ENCODE measurements at places on chromosomes 6 and 20.
A peak's percentile ranks its signal among the peaks of the same experiment; 100 is the strongest.

GRCh38 chr6:35510916-35511561, 1.7 kb downstream of the TULP1 start:
- DNase-seq, result no peak

DNA sequence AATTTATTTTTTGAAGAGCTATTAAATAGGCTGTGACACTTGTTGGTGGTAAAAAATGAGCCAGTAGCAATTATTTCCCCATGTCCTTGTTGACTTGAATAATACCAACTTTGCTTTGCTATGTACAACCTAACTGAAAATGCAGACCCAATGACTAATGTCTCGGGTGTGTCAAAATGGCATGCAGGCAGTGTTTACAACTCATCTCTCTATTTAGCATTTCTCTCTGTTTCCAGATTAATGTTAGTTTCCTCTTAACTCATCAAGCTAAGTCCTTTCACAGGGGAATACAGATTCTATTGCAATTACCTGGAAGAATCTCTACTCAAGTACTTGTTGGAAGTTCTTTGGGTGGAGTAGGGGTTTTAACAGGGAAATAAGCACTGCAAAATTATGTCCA, 504.4 kb downstream of the BCKDHB start:
- no peak for DNase-seq

GRCh38 chr20:34426026-34426425, 63.0 kb downstream of the ITCH start:
- no peak for DNase-seq

DNA sequence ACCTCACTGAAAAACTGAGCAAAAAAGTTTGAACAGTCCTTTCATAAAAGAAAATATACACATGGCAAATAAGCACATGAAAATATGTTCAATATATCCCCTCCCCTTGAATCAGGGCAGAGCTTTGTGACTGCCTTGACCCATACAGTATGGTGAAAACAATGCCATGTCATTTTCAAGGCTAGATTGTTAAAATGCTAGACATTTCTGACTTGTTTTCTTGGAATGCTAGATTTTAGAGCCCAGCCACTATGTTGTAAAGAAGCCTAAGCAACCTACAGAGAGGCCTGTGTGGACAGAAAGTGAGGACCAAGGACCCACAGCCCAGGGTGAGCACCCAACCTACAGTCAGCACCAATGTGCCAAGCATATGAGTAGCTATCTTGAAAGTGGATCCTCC, 17.1 kb upstream of the ASF1A start:
- DNase-seq, result no peak

DNA sequence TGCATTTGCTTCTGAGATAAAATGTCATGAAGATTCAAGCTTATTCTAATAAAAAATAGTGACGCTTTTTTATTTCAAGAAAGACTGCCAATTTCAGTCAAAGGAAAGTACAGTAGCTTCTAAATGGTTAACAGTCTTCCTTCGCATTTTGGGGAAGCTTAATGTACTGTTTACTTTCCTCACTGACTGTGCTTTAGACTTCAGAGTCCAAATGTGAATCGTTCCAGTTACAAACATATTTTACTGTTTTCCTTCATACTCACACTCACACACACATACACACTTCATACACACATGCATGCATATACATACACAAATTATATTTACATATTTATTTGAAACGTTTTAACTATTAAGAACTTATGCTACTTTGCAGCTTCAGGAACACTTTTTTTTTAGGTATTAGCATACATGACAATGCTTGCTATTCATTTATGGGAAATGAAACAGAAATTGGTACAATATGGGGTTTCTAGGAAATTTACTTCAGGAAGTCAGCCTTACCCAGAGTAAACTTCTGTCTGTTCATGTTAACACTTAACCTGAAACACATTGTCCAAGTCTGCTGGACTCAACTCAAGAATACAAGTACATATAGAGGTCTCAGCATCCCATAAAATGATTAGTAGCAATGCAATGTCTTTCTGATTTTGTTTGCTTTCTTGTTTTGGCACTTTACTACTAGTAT, 145.4 kb downstream of the RPS12 start:
- DNase-seq, result no peak

GRCh38 chr6:150662814-150663213, 63.1 kb downstream of the PLEKHG1 start:
- DNase-seq, result no peak

- DNase-seq, result no peak
Measured at GRCh38 chr6:149102324-149102723, 215.2 kb upstream of the TAB2 start.

- DNase-seq, result peak; percentile 44
Measured at GRCh38 chr6:105322499-105323225, 80.2 kb downstream of the PREP start.

DNA sequence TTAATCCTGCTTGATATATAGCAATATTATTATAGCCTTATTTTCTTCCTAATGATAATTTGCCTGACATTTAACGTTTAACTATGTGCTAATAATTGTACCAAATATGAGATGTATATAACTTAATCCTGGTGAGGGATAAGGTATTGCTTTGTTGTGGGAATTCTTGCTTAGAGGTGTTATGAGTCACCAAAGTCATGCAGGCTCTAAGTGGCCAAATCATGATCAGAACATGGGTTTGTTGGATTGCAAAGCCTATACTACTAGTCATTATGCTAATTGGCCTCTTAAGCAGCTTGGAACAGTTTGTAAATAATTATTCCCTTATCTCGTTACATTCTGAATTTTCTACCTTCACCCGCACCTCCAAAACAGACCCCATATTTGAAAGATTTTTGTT, 21.9 kb upstream of the C6orf141 start:
- DNase-seq, result no peak

DNA sequence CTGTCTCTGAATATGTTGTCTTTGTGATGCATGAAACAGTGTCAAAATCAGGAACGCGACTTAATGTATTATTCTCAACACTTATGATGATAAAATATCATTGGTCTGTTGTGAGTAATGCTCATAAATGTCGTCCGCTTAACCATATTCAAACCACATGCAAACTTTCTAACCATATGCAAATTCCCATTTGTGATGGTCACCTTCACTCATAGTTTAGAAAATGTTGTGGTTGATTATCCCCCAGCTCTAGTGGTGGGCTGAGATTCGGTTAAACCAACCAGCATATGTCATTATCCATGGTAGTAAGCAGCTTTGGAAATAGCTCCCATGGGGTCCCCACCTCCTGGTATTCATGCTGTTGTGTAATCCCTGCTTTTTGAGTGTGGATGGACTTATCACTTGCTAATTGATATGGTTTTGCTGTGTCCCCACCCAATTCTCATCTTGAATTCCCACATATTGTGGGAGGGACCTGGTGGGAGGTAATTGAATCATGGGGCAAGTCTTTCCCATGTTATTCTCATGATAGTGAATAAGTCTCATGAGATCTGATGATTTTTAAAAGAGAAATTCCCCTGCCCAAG, 360.0 kb upstream of the TSHZ2 start:
- DNase-seq, result no peak

DNA sequence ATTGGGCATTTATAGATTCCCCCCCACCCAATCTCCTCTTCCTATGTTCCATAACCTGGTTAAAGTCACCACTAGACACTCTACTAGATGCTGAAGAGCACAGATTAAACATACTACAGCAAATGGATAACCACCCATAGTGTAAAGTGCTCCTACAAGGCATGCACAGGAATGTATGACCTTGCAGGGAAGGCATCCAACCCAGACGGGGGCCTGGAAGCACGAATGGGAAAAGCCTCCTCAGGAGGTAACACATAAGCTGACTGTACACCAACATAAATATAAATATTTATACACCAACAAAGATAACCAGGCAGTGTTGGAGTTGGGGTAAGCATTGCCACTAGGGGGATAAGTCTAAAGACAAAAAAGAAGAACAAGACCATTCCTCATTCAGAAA, 691.7 kb downstream of the GRIK2 start:
- no peak for DNase-seq

DNA sequence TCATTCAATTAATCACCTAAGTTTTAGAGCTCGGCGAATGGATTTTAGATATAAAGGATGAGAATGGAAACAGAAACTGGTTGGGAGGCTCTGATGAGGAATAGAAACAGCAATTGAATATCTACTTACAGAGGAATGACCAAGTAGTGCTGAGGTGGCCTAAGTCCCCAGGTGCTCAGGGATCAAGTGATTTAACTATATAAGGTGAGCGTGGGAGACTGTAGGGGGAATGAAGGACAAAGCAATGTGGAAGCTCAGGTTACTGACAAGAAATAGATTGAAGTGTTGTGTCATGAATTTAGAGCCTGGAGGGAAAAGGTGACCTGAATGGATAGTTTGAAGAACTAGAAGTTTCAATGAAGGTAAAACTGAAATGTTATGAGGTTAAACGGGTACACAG, 495.4 kb upstream of the SOX4 start:
- no peak for DNase-seq

- no peak for DNase-seq
Measured at GRCh38 chr6:142796024-142796423, 149.0 kb downstream of the HIVEP2 start.

DNA sequence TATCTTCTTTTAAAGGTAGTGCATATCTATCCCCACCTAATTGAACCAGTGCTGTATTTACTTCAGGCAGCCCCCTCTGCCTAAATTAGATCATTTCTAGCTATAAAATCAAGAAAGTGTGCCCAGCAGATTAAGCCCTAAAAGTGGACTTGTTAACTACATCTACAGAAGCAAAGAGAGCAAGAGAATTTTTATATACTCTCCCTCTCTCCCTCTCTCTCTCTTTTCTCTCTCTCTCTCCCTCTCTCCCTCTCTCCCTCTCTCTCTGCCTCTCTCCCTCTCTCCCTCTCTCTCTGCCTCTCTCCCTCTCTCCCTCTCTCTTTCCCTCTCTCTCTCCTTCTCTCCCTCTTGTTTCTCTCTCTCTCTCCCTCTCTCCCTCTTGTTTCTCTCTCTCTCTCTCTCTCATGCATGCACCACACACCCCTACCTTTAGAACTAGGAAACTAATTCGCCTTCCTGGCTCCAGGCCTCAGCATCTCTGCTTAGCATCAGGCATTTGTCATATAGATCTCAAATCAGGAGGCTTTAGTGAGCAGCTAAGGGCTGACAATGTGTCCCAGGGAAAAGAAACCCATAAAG, 71.4 kb downstream of the FOXA2 start:
- DNase-seq, result no peak

DNA sequence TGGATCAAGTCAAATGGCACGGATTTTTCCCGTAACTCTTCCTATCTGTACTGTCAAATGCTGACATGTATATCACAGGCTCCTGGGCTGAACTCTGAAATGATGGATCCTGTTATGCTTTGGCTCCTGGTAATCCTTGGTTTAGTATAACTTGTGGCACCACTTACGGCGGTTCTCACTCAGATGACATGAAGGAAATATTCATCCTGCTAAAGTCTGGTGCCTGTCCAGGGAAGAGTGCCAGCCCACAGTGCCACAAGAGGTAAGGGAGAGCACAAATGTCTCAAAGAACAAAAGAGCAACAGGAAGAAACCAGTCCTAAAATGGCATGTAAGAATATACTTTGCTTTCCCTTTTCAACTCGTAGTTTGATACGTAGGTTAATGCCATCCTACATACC, 93.1 kb upstream of the TAB2 start:
- DNase-seq, result no peak

DNA sequence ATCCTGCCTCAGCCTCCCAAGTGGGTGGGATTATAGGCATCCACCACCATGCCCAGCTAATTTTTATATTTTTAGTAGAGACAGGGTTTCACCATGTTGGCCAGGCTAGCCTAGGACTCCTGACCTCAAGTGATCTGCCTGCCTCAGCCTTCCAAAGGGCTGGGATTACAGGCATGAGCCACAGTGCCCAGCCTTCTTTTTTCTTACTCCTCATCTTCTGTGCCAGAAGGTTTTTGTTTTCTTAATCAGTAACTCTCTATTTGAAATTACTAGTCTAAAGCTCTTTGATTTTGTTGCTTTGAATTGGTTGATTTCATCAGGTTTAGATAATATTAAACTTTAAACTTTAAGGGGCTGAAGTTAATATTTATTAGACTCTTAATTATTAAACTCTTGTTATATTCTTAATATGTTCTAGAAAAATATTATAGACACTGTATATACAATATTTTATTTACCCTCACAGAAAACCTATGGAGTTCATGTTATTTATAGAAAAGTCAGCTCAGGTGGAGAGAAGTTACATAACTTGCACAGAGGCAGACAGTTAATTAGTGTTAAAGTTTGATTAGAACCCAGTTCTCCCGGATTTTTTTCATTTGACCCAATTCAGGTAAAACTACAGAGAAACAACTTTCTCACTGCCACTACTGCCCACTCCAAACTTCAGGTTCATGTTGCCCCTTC, 177.4 kb upstream of the SGK1 start:
- DNase-seq, result no peak

DNA sequence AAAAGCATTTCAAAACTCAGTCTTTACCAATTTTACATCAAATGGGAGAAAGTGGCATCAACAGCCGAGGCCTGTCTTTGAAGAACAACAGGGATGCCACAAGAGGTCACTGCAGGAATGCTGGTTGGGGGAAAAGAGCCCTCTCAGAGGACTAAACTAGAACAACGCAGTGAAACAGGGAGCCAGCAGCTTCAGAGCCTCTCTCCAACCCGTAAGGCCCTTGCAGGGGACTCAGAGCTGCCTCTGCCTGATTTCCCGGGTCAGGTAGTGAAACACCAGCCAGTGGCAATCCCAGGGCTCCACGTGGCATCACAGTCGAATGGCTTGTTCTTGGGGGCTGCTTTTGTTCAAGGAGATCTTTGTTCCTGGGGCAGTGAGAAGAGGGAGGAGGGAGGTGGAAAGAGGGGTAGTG, 55.0 kb upstream of the KCNK16 start:
- peak; percentile 57 for DNase-seq

GRCh38 chr6:99871641-99872040, 122.4 kb downstream of the MCHR2 start:
- DNase-seq, result no peak

DNA sequence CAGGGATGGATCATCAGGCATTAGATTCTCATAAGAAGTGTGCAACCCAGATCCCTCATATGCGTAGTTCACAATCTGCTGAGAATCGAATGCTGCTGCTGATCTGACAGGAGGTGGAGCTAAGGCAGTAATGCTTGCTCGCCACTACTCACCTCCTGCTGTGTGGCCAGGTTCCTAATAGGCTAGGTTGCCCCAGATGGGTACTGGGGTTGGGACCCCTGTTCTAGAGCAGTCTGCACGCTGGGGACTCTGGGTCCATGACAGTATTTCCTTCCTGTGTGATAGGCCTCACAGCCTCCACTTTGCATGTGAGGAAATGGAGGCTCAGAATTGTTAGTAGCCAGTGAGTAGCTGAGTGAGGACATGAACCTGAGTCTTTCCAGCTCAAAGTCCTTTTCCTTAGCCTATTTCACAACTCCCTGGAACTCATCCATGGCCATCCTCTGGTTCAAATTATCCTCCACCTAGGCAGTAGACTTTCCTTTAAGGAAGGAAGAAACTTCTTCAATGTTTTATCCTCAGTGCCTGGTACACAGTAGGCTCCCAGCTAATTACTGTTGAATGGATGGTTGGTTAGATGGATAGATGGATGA, 117.2 kb downstream of the SYCP2 start:
- no peak for DNase-seq

DNA sequence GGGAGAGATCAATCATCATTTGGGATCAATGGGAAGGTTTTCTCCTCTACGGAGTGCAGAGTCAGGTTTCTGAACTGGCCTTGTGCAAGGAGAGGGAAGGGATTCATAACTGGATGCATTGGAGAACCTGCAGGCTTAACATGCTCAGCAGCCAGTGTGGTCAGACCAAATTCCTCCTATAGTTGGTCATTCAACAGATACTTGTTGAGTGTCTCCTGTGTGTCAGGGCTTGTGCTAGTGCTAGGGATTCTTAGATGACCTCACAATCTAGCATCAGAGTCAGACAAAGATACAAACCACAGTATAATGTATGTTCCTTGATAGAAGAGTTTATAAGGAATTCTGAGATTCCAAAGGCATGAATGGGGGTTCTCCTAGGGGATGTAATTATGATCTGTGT, 23.9 kb downstream of the RALY start:
- no peak for DNase-seq
